ENCODE measurements at places on chromosomes 11 and 22.
A peak's percentile ranks its signal among the peaks of the same experiment; 100 is the strongest.

GRCh38 chr11:105054723-105055493 lies 9.8 kb upstream of the CARD16 start:
- ATAC-seq, result no peak

GRCh38 chr11:117423046-117423575 lies 95.5 kb downstream of the CEP164 start:
- ATAC-seq, result no peak

DNA sequence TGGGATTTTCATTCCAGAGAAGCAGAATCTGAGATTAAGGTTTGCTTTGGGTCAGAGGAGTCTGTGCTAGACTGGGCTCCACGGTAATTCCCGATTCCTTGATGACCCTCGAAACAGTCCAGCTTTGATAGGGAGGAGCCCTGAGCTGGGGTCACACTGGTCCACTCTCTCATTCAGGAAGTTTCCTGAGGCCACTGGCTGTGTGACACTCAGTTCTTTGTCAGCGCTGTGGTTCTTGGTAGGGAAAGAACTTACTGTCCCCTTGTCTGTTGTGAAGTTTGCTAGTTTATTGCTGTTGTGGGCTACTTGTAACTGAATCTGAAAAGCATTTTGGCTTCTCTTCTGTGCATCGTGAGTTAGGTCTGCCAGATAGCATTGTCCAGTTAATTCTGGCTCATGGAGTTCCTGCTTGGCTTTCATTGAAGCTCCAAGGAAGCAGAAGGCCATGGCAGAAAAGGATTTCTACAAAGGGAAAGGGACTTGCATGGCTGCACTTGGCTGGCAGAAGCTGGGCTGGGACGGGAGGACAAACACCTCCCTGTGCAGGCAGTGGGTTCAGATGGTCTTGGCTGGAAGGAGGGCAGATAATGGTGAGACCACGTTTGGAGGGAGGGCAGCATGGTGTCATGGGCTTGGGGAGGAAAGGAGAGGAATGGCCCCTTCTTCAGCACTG lies 23.3 kb downstream of the BCR start:
- no peak for ATAC-seq

GRCh38 chr11:2381494-2382128 lies 4.5 kb downstream of the CD81 start:
- no peak for ATAC-seq

DNA sequence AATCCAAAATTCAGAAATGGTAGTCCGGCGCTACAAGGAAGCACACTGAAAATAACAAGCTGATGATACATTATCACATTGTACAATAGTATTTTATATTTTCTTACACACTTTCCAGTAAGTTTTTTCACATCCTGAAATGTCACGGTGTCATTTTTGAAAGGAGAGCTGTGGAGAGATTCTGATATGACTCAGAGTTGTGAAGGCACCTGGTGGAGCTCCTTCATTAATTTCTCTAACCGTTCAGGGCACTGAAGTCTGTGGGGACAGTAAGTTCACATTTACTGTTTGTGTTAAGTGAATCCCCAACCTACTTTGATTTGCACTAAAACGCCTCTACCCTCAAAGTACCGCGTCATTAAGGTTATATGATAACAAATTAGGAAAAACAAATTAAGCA lies 13.3 kb downstream of the LDHAL6A start:
- peak; percentile 36 for ATAC-seq

DNA sequence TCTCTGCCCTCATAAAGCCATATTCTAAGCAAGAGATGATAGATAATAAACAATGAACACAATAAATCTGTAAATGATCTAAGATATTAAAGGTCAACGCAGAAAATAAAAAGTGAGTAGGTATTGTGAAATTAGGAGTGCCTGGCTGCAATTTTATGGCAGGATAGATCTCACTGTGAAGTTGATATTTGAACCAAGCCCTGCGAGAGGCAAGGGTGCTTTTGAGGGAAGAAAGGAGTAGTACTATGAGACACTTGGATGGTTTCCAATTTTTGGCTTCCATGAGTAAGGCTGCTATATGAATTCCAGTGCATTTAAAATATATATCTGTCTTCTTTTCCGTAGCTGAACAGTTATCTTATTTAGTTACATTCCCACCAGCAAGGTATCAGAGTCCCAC lies 720.0 kb upstream of the CNTN5 start:
- ATAC-seq, result no peak

DNA sequence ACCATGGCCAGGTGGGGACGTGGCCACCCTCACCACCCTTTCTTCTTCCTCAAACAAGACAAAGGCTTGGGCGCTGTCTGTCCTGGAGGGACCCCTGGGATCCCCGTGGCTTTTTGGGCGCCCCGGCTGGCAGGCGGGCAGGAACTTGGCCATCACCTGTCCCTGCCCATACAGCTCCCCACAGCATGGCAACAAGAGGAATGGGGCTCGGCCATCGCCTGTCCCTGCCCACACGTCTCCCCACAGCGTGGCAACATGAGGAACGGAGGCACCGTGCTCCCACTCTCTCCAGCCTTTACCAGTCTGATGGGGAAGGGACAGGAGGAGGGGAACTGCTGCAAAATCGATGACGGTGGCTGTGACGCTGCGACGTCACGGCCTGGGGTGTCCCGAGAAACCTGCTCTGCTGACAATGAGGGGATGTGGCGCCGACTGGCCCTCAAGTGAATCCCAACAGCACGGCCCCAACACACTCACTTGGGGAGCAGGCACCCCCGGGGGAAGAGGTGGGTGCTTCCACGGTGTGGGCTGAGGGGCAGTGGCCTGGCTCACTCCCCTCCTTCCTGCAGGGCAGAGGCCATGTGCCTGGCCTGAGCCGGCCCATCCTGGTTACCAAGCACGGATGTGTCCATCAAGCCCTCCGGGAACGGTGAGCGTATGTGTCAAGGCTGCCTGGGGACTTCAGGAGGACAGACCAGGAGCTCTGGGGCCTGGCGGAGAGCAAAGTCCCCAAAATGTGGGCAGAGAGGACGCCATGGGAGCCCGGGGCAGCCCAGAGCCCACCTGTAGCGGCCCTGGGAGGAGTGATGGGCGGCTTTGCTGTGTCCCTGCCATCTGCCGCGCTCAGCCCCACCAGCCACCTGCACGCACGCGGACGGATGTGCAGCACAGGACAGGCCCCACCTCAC lies 30.4 kb downstream of the TOLLIP start:
- ATAC-seq, result no peak

- ATAC-seq, result no peak
Observed at GRCh38 chr11:26234451-26234850, 97.5 kb upstream of the ANO3 start.

Data from stimulated activated memory B cell treated with anti-CD40 and anti-IgM and Interleukin-4, amounts not matched to agents 10 μg/mL and 1 μg/mL and 100 μg/mL, for 72 hours (primary cell).